ENCODE measurements at places on chromosomes 6 and 20. TPM values are rescaled to one million over a fixed set of nuclear protein-coding genes. Genes with fewer than 3 reads are reported as not detected.

The UNC5CL gene
- polyA plus RNA-seq: 8.4 TPM

The MED23 gene
- polyA plus RNA-seq: 66.1 TPM

The ID4 gene
- polyA plus RNA-seq: 136 TPM

The SH3BGRL2 gene
- polyA plus RNA-seq: 33.4 TPM

Data from left kidney (tissue), 8 donors.